ENCODE measurements at places on chromosomes 13 and 19.

GRCh38 chr19:55149078-55150003, at the start of gene TNNT1:
TSS of gene TNNT1 (minus strand) at chr19:55149206. CDS start at chr19:55147157, 2,049 bp downstream.
- no peak for DNase-seq

GRCh38 chr19:29111576-29111975, 101.4 kb downstream of the UQCRFS1 start:
- DNase-seq, result no peak

- no peak for DNase-seq
Observed at GRCh38 chr13:100340865-100341264, 247.7 kb downstream of the GGACT start.

GRCh38 chr13:62551588-62551987, 1135.9 kb upstream of the PCDH20 start:
- no peak for DNase-seq

DNA sequence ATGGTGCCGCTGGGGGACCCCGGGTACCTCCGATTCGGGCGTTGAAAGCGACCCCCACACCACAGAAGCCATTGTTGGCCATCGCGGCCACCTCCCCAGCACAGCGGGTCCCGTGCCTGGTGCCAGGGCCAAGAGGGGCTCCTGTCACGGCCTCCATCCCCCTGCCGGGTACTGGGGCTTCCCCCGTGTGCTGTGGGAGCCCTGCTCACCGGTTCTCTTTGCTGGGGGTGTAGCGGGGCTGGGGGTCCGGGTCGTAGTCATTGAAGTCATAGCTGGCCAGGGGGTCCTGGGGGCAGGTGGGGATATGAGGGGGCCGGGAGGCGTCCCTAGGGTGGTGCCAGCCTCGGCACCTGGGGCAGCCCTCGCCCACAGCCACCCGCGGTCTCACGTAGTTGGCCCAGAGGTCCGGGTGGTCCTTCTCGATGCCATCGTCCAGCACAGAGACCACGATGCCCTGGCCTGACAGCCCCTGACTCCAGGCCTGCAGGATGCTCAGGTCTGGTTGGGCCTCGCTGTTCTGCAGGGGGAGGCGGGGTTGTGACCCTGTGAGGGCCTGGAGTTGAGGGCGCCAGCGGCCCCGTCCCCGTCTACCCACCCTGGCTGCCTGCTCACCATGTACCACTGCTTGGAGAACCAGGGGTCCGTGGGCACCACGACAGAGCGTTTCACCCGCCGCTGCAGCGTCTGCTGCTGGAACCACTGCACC, 2.4 kb downstream of the PCSK4 start:
- DNase-seq, result no peak

- no peak for DNase-seq
Observed at GRCh38 chr13:51192348-51192747, 29.9 kb upstream of the FAM124A start.

GRCh38 chr19:36103842-36104552, 6.9 kb upstream of the OVOL3 start:
- DNase-seq, result no peak

- DNase-seq, result no peak
Observed at GRCh38 chr19:19849056-19849455, 16.6 kb upstream of the ZNF253 start.

- DNase-seq, result no peak
Observed at GRCh38 chr19:869245-870177, 10.0 kb downstream of the CFD start.

- no peak for DNase-seq
Observed at GRCh38 chr13:104737713-104738112, 1671.5 kb upstream of the SLC10A2 start.

DNA sequence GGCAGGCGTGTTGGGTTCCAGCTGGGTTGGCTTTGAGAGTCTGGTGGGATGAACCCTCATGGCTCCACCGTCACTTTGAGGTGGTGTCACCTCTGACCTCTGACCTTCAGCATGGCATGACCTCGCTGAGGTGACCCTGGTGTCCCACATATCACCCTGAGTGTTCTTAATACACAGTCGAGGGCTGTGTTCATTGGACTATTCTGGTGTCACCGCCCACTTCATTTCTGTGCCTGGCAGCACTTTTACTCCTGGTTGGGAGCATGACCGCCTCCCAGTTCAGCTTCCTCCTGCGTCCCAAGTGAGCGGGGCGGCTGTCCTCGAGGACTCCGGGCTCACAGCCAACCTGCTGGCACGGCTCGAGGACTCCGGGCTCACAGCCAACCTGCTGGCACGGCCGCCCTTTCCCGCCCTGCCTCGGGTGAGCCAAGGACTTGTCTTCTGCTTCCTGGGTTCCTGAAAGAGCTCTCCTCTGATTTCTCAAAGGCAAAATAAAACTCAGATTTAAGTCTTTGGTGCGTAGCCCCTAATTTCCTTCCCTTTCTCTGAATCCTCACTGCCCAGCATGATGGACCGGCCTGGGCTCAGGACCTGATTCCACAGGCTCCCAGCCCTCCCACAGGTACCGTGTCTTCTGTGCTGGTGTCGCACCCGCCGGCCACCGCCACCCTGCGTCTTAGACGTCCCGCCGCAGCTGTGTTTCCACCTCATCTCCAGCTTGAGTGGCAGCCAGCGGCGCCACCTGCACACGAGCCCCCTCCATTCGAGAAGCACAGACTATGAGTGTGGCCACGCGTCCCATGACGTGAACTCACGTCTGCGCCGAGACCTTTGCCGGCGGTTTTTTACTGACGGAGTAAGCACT, 10.4 kb downstream of the ATP4B start:
- no peak for DNase-seq

DNA sequence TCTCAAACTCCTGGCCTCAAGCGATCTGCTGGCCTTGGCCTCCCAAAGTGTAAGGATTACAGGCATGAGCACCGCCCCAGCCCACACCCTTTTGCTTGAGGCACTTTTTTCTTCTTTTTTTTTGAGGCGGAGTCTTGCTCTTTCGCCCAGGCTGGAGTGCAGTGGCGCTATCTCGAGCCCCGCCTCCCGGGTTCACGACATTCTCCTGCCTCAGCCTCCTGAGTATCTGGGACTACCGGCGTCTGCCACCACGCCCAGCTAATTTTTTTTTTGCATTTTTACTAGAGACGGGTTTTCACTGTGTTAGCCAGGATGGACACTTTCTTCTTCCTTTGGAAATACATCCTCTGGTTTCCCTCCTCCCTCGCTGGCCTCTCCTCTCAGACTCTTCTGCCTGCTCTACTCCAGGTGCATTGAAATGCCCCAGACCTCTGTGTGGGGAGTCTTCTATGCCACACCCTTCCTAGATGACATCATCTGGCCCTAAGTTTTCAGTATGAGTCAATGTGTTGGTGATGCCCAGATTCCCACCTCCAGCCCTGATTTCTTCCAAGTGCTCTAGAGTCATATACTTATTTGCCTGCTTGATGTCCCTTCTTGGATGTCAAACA, 20.7 kb upstream of the TPT1 start:
- DNase-seq, result no peak

GRCh38 chr13:24129914-24130774, 30.4 kb upstream of the SPATA13 start:
- no peak for DNase-seq

- DNase-seq, result no peak
Observed at GRCh38 chr13:60758637-60759036, 361.6 kb downstream of the TDRD3 start.

GRCh38 chr13:66977161-66977560, 253.0 kb downstream of the PCDH9 start:
- DNase-seq, result no peak

- no peak for DNase-seq
Observed at GRCh38 chr19:18895038-18895823, 727 bp downstream of the CERS1 start.

GRCh38 chr19:2747349-2747748, 7.5 kb upstream of the SLC39A3 start:
- DNase-seq, result no peak

- DNase-seq, result no peak
Observed at GRCh38 chr13:44972956-44973581, 16.2 kb downstream of the NUFIP1 start.

DNA sequence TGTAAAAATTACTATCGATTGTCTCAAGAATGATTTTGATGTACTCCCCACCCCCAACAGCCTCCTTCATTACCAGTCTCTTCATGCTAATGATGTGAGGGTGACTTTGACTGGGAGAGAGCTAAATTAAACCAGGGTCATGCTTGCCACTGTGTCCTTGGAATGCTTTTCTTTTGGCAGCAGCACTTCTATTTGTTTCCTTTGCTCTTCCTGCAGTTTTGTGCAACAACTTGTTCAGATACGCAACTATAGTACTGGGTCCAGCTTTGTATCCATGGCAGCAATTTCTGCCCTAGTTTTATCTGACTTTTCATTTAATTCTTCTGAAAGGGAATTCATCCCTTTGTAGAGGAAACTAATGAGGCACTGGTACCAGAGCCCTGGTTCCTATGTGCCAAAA, 2792.1 kb downstream of the PCDH9 start:
- no peak for DNase-seq

- no peak for DNase-seq
Observed at GRCh38 chr13:44649104-44649428, 72.9 kb upstream of the TSC22D1 start.

GRCh38 chr19:7969555-7969939, 26.1 kb upstream of the TIMM44 start:
- no peak for DNase-seq

DNA sequence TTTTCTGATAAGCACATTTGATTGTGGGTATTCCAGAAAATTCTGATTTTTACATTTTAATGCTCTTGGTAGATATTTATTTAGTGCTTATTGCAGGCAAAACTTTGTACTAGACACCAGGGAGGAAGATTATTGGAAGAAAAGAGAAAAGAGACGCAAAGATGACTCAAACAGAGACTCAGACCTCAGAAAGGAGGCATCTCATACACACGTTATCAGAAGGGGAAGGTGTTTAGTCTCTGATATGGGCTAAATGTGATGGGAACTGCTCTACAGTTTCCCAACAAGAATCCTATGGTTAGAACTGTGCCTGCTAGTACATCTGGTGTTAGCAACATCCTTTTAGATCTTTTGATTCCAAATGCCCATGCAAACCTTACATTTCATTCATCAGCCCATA, 245.6 kb downstream of the KLF5 start:
- DNase-seq, result no peak

- no peak for DNase-seq
Observed at GRCh38 chr19:58566989-58567388, 6.1 kb downstream of the MZF1 start.

- DNase-seq, result no peak
Observed at GRCh38 chr13:96089749-96090239, at the start of gene HS6ST3. TSS of gene HS6ST3 (plus strand) at chr13:96090107.

GRCh38 chr19:17946965-17947784, 14.4 kb downstream of the CCDC124 start:
- DNase-seq, result no peak

- no peak for DNase-seq
Observed at GRCh38 chr19:29477831-29478577, 47.8 kb upstream of the VSTM2B start.

DNA sequence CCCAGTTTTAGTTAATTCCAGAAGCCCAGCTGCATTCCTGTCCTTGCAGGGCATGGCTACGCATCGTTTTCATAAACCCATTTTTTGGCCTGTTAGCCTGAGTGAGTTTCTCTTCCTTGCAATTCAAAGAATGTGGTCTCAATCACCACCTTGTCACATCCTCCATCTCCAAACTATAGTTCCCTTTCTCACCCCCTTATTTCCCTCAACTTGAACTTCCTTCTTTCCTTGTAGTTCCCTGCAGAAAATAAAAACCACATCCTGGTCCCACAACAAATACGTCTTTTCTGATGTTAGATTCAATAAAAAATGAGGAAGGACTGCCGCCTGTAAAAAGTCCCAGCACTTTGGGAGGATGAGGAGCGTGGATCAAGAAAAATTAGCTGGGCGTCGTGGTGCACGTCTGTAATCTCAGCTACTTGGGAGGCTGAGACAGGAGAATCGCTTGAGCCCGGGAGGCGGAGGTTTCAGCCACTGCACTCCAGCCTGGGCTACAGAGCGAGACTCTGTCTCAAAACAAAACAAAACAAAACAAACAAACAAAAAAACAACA, 13.2 kb downstream of the ADGRE3 start:
- no peak for DNase-seq

Data from stimulated activated naive B cell treated with anti-CD40 and anti-IgM and Interleukin-4, amounts not matched to agents 10 μg/mL and 1 μg/mL and 100 μg/mL, for 72 hours (primary cell).